ENCODE measurements at places on chromosomes 5 and 9.
A peak's percentile ranks its signal among the peaks of the same experiment; 100 is the strongest.

- no peak for DNase-seq
These were observed 37.9 kb upstream of the DPYSL3 start for GRCh38 chr5:147547730-147548129.

GRCh38 chr5:178318382-178318781 lies 85.8 kb upstream of the PHYKPL start:
- no peak for DNase-seq

- DNase-seq = peak; percentile 54
These were observed 422.7 kb downstream of the DMAC1 start for GRCh38 chr9:7376833-7377232.

DNA sequence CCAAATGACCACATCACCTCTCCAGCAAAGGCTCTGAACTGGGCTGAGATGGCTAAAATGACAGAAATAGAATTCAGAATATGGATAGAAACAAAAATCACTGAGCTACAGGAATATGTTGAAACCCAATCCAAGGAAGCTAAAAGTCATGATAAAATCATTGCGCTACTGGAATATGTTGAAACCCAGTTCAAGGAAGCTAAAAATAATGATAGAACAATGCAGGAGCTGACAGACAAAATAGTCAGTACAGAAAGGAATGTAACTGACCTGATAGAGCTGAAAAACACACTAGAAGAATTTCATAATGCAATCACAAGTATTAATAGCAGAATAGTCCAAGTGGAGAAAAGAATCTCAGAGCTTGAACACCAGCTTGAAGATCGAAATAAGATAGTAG lies 394.9 kb upstream of the GRAMD2B start:
- no peak for DNase-seq

- peak; percentile 99 for DNase-seq
These were observed 11.5 kb downstream of the SMIM3 start for GRCh38 chr5:150789943-150790611.

All from fibroblast of skin of right quadriceps (primary cell).